ENCODE measurements at places on chromosomes 5 and 9. TPM values are rescaled to one million over a fixed set of nuclear protein-coding genes. Genes with fewer than 3 reads are reported as not detected.
A peak's percentile ranks its signal among the peaks of the same experiment; 100 is the strongest.

GFRA3 gene
- not detected for total RNA-seq

POU5F2 gene
- 0.22 TPM for total RNA-seq

CMYA5 gene
- total RNA-seq: under 0.01 TPM

GRCh38 chr5:17412760-17413671, 85.0 kb upstream of the TAF11L2 start:
- no peak for DNase-seq

DNA sequence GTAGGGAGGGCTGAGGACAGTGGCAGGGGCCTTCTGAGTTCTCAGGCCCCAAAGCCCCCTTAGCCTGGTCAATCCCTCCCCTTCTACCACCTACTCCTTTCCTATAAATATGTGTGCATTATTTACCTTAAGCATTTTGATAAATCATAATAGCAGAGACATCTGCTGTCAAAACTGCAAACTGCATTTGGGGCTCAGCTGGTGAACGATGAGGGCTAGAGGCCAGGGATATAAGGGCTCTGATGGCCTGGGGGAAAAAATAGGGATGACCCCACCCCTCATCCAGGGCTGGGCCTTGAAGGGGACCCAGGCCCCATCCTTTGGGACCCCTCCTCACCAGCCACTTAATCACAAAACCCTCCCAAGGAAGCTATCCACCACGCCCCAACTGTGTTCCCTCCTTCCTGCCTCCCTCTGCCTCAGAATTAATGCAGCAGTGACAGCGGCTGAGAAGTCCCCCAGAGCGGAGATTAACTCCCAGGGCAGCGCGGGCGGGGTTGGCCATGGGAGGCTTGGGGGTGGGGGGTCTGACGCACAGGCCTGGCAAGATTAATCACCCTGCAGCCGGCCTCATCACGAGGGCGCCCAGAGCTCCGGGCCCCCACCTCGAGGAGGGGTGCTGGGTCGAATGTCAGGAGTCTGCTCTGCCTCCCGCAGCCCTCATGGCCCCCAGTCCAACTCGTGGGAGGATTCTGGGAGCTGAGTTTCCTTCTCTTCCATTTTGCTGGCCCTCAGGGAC, 42.1 kb downstream of the CXXC5 start:
- peak; percentile 58 for DNase-seq
